ENCODE measurements at places on chromosomes 3 and 15.

GRCh38 chr15:51878446-51879386 lies 49.3 kb downstream of the TMOD3 start:
- no peak for DNase-seq

DNA sequence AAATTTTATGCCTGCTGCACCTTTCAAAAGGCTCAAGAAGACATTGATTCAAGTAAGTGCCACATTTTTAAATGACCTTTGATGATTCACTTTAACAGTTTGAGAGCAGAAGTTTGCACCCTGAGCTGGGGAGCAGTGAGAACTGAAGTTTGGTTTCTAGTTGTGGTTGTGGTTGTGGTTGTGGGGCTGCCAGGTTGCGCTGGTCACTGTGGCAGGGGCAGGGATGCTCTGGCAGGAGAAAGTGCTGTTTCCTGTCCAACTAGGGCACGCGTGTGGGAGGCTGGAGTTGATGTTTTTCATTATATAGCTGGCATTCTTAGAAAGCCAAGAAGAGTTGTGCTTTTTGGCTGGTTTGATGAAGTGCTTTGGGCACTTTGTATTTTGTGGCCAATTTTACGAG lies 339.7 kb upstream of the NR2F2 start:
- no peak for DNase-seq

- DNase-seq, result no peak
Observed at GRCh38 chr3:10757021-10757820, 58.8 kb upstream of the SLC6A11 start.

DNA sequence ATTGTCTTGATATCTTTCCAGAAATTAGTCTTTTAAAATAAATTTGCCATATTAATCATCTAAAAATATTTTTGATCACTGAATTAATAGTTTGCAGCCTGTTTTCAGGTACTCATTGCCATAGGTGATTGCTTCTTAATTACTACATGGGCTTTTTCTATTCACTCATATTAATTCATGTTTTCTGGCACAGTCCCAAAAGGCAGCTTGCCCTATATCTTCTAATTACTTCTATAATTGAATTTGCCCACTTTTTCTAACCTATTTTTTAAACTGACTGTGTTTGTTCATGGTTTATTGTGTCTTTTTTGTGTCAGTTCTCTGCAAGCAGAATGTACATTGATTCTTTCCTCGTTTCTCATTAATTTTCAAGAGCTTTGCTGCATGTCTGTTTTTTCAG lies 85.7 kb upstream of the SOX2 start:
- no peak for DNase-seq

DNA sequence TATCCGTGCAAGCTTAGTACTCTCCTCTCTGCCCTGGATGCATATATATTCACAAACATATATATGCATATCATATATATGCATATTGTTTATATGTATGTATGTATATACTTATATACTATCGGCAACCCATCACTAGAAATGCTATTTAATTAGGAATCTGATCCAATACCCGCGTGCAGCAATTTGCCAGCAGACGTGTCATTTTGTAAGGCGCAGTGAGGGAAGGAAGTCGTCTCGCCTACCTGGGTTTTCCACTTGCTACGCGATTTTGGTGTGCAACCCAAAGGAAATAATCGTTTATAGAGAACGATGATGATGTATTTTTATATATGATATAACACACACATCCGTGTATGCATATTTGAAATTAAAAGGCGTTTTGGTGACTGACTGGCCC lies 5.6 kb upstream of the FEZF2 start:
- no peak for DNase-seq

DNA sequence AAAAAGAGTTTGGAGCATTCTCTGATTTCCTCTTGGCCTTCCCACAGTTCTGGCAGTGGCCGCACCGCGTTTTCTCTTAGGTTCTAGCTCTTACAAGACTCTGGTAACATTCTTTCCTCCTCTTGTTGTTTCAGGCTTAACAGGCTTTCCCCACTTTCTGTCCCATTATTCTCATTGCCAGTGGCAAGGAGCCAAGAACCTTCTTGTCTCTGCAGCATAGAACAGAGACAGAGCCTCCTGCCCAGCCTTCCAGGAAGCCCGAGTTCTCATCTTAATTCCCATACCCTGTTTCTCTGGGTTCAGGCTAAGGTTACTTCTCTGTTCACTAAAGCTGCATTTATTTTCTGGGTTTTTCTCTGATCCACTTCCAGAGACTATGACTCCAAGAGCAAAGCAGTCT lies 61.1 kb downstream of the DUT start:
- no peak for DNase-seq

DNA sequence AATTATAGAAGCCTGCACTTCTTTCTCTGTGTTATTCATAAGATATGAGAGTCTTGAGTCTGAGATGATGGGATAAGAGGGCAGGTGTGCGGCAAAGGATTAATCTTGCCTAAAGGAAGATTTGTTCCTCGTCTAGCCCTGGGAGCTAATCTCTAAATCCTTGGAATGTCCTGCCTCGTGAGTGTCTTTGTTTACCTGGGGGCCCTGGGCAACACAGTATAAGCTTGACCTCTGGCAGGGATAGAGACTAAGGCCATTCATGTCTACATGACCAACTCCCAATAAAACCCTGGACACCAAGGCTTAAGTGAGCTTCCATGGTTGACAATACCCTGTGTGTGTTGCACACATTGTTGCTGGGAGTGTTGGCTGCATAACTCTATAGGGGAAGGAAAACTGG lies 3.2 kb upstream of the AGBL1 start:
- no peak for DNase-seq

- DNase-seq, result no peak
Observed at GRCh38 chr3:30531017-30531570, 75.3 kb upstream of the TGFBR2 start.

DNA sequence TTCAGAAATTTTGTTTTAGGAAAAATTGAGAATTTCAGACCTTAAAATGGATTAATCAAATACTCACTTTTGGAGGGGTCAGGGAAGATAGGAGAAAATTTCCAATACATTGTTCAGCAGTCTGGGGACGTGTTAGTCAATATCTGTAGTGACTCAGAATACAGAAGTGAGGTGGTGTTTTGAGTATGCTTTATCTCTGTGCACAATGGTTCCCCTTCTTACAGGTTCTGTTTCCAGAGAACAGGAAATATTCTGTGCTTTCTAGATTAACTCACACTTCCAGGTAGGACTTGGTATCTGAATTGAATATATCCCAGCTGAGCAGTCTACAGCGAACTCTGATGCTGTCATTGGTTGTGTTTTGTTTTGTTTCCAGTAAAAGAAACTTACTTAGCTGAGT lies 30.7 kb upstream of the CCDC54 start:
- no peak for DNase-seq

All from stimulated activated CD4-positive, alpha-beta T cell treated with anti-CD3 and anti-CD28 coated beads, Interleukin-12 subunit alpha, Interleukin-12 subunit beta, amount 100 ng/mL, for 4 hours (primary cell).